ENCODE measurements at places on chromosomes 11 and 22. TPM values are rescaled to one million over a fixed set of nuclear protein-coding genes. Genes with fewer than 3 reads are reported as not detected.

GRCh38 chr11:14703731-14704130, 60.1 kb downstream of the PDE3B start:
- DNase-seq, result no peak

- no peak for DNase-seq
These were observed 61.5 kb downstream of the DKK3 start for GRCh38 chr11:11946878-11947277.

- DNase-seq, result no peak
These were observed 20.2 kb upstream of the OR5AK2 start for GRCh38 chr11:56968524-56968923.

DNA sequence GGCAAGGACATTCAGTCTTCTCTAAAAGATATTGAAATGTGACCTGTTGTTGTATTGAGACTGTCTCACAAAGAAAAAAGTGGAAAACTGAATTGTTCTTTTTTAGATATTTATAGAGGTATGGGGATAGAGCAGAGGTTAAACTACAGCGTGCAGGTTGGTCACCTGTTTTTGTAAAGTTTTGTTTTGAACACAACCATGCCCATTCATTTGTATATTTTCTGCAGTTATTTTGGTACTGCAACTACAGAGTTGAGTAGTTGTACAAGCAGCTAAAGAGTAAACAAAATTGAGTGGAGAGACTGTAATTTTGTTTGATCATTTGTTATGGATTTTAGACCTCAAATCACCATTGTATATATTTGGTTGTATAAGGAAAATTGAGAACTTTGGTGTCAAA, 11.3 kb downstream of the EED start:
- DNase-seq, result no peak

STIM1 gene
- 20.8 TPM for total RNA-seq

Data from H7 (cell line).